Retina (tissue), 1 donor: ENCODE measurements at places on chromosomes 16 and 17.

DNA sequence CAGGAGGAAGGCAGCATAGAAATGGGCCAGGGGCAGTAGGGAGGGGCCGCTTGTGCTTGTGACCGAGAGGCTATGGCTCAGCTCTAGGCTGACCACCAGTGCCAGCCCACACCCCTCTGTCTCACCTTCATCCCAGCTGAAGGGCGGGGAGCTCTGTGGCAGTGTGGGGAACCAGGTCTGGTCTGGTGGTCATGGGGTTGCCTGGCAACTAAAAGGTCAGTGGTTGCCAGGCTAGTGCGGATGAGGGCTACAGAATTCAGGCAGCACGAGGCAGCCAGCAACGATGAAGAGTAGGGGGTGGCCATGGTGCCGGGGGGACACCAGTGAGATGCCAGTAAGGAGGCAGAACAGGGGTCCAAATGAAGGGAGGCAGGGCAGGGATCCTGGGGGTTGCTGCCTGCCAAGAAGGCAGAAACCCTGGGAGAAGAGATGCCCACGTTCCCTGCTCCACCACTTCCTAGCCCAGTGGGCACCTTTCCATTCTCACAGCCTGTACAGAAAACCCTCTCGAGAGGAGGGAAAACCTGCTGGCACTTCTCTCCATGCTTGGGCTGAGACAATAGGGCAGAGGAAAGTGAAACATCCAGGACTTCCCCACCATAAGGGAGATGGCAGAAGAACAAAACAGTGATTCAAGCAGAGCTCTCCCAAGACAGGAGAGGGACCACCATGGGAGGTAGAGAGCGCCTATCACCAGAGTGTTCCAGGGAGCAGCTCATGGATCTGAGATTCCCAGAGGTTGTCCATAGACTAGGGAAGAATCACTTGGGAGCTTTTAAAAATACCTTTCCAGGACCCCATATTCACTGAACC lies 39.7 kb downstream of the SRCIN1 start:
- no peak for DNase-seq

GRCh38 chr17:72696156-72696555 lies 396.3 kb downstream of the SLC39A11 start:
- no peak for DNase-seq

DNA sequence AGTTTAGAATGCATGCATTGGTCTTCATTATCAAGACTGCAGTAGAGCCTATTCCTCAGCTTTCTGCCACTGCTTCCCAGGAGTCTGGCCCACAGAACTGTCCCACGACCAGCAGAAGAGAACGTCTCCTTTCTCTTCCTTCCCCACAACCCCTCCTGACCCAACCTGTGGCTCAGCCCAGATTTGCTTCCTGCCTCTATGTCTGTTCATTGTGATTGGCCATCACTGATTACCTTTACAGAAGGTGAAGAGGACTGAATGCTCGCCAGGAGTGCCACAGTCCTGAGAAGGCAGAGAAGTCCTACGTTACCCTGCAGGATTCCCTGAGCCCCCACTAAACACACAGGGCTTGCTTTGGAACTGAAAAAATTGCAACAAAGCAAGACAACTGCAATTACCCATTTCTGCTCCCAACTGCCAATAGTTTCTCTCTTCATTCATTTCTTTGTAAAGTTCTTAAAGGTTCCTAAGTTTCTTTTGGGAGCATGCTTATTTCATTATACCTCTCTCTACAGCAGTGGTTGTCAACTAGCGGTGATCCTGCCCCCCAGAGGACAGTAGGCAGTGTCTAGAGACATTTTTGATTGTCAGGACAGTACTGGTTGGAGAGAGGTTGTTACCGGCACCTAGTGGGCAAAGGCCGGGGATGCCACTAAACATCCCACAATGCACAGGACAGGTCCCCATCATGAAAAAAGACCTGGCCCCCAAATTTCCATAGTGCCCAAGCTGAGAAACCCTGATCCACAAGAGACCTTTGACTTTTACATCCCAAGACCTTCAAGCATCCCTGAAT lies 4.5 kb upstream of the NAT9 start:
- no peak for DNase-seq

DNA sequence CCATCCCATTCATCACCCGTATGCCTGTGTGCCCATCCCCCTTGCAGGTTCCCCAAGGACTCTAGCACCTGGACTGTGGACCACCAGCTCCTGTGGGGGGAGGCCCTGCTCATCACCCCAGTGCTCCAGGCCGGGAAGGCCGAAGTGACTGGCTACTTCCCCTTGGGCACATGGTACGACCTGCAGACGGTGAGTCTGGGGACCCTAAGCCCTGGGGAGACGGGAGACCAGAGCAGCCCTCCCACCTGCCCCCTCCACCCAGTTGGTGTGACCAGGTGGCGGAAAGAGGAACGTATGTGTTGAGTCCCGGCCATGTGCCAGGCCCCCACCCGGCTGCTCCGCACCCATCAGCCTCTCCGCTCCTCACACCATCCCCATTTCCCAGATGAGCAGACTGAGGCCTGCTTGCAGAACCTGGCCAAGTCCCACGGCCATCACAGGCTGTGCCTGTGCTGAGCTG lies 15.6 kb downstream of the GAA start:
- DNase-seq: no peak

- DNase-seq: no peak
Observed at GRCh38 chr17:20966870-20967269, 75.9 kb downstream of the USP22 start.

GRCh38 chr16:53147500-53148065 lies 92.8 kb downstream of the CHD9 start:
- DNase-seq: no peak

GRCh38 chr17:47844814-47845715 lies 4.0 kb upstream of the SCRN2 start:
- no peak for DNase-seq

DNA sequence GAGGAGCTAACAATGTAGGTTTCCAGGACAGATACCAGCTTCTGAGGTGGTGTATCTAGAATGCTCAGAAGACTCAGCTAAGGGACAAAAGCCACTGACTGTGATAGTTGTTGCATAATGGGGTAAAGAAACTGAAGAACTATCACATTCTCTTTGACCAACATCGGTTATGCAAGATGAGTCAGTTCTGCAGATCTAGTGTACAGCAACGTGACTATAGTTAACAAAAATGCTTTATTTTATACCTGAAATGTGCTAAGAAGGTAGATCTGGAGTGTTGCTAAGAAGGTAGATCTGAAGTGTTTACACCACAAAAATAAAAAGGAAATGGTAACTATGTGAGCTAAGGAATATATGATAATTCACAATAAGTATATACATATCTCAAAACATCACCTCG lies 2.5 kb downstream of the KRTAP9-6 start:
- no peak for DNase-seq

DNA sequence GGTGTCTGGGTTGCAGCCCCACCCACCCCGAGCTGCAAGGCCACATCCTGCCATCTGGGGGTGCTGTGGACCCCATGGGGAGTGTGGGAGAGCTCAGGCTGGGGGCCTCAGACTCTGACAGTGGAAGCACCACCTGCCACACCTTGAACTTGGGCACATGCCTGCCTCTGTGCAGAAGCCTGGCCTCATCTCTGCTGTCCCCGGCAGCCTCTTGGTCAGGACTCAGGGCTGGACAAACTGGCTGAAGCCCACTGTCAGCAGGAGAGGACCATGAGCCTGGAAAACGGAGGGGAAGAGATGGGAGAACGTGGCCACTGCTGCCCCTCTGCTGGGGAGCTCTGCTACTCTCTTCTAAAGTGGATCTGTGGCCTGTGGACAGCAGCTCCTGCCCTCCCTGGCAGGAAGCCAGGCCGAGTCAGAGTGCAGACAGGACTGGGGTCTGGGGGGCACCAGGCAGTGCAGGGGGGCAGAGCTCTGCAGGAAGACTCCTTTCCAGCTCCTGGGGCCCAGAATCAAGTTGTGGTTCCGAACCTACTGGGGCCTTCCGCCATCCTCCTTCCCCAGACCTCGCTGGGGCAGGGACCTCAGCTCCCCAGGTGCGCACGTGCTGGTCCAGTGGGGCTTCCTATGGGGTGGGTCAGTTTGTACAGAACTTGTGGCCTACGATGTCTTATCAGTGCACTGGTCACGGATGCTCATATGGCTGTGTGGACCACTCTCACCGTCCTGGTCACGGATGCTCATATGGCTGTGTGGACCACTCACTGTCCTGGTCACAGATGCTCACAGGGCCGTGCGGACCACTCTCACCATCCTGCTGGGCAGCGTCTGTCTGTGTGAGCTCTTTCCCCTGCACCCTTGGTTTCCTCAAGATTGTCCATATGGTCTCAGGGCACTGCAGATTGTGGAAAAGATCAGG lies 207.7 kb downstream of the LAT start:
- no peak for DNase-seq

- DNase-seq: peak; percentile 76
Observed at GRCh38 chr17:62750631-62751051, 57.5 kb downstream of the MARCHF10 start.

GRCh38 chr16:85999778-86000177 lies 100.8 kb downstream of the IRF8 start:
- no peak for DNase-seq
